AG10803 (cell line): ENCODE measurements at places on chromosomes 6 and 20.

GRCh38 chr6:70292193-70292592, 10.7 kb downstream of the COL9A1 start:
- DNase-seq: no peak

- no peak for DNase-seq
Measured at GRCh38 chr20:56631318-56631989, 2.3 kb downstream of the TFAP2C start.

- no peak for DNase-seq
Measured at GRCh38 chr6:158815907-158816306, 3.3 kb downstream of the EZR start.

GRCh38 chr6:82906951-82907350, 158.7 kb downstream of the UBE3D start:
- peak; percentile 77 for DNase-seq
